T-helper 17 cell (primary cell): ENCODE measurements at places on chromosomes 16 and 17. TPM values are rescaled to one million over a fixed set of nuclear protein-coding genes. Genes with fewer than 3 reads are reported as not detected.

- no peaks in the 10 kb centered on the region for H3K27me3 ChIP-seq
- H3K36me3 ChIP-seq = no peaks in the 10 kb centered on the region
- H3K4me3 ChIP-seq = peak overlapping the region; percentile 69
Measured at GRCh38 chr17:1762901-1763898, 1.3 kb downstream of the SERPINF1 start.

The KIF2B gene
- not detected for total RNA-seq

The G6PC1 gene
- total RNA-seq = not detected

DNA sequence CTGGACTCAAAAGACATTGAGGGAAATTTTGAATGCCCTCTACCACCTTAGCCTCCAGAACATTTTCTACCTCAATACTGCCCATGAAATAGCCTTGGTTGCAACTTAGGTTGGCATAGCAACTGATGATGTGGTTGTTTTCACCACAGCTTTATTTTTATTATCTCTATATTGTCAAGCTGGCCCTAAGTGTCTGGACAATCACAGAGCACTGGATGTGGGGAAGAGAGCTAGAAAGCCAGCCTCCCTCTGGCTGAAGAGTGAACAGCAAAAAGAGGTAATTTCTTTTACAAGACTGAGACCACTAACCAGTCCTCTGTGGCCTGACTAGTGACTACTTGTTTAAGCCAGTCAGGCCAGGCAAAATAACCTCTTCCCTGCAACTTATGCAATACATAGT is 159.6 kb downstream of the HS3ST2 start:
- no peak overlapping the region for H3K4me3 ChIP-seq
- H3K36me3 ChIP-seq = no peaks in the 10 kb centered on the region
- H3K4me1 ChIP-seq = no peaks in the 10 kb centered on the region

The OR3A3 gene
- total RNA-seq = not detected

The TOB1 gene
- 358 TPM for total RNA-seq

The GGT6 gene
- not detected for total RNA-seq

DNA sequence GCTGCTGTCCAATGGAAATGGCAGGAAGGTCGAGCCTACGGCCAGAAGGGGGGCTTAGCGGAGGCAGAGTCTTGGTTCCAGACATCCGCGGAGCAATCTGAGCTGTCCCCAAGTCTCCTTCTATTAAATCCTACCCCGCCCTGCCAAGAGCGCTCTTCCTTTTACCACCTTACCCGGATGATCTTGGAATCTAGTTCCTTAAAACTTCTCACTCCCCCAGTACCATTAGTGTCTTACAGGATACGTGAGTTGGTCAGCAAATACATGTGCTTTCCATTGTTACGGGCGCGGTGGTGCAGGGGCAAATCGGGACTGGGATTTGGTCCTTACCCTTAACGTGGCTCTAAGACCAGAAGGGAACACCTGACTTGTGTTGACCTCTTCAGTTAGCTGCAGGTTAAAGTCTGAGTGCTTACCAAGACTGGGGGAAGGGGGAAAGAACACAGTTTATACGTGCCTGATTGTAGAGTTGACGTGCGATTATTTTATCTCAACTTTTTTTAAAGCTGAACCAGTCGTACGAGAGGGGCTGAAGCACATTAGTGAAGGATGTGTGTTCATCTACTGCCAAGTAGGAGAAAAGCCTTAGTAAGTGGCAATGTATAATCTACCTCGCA is 495 bp downstream of the TXNDC17 start:
- H3K27ac ChIP-seq = peak overlapping the region; percentile 95
- H3K4me3 ChIP-seq = peak overlapping the region; percentile 94
- H3K27me3 ChIP-seq = no peaks in the 10 kb centered on the region
- no peak for DNase-seq

GRCh38 chr17:51165680-51166197 is 472 bp upstream of the NME2 start:
- peak overlapping the region; percentile 98 for H3K4me3 ChIP-seq
- H3K27me3 ChIP-seq = no peaks in the 10 kb centered on the region
- DNase-seq = no peak

- no peaks in the 10 kb centered on the region for H3K4me1 ChIP-seq
- peaks cover 12% of the 10 kb centered on the region for H3K36me3 ChIP-seq
- peak; percentile 25 for DNase-seq
Measured at GRCh38 chr17:61635913-61636432, 45.0 kb upstream of the NACA2 start.
